Activated naive CD4-positive, alpha-beta T cell treated with anti-CD3 and anti-CD28 coated beads, Interleukin-2, amount 10 ng/mL, durations not matched to agents 7 days and 5 days (primary cell): ENCODE measurements at places on chromosomes 12 and 14.
A peak's percentile ranks its signal among the peaks of the same experiment; 100 is the strongest.

GRCh38 chr12:132836795-132837331, 8.2 kb upstream of the GOLGA3 start:
- peak overlapping the region; percentile 93 for H3K27ac ChIP-seq
- H3K4me1 ChIP-seq: peaks cover 53% of the 10 kb centered on the region
- H3K36me3 ChIP-seq: peaks cover 61% of the 10 kb centered on the region

- DNase-seq: no peak
- H3K27ac ChIP-seq: no peak overlapping the region
- peaks cover 36% of the 10 kb centered on the region for H3K36me3 ChIP-seq
- H3K27me3 ChIP-seq: no peaks in the 10 kb centered on the region
These were observed 21.9 kb downstream of the CNOT2 start for GRCh38 chr12:70265132-70265531.

DNA sequence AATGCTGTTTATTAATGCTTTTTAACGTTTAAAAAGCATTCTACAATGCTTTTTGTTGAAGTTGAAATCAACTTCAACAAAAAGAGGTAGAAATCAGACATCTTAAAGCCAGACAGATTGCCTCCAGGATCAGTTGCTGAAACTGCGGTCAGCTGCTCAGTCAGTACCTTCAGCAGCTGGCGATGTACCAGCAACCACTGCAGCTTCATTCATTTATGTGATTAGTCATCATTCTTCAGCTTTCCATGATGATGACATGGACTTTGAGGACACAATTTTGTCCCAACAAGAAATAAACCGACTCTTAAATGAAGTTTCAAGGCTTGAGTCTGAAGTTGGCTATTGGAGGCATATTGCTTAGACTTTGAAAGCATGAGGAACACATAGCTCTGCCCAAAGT, 31.5 kb upstream of the NUAK1 start:
- no peaks in the 10 kb centered on the region for H3K4me1 ChIP-seq
- no peaks in the 10 kb centered on the region for H3K36me3 ChIP-seq
- peaks cover 8% of the 10 kb centered on the region for H3K27me3 ChIP-seq

GRCh38 chr12:121980191-121980891, 41.3 kb upstream of the BCL7A start:
- no peak for DNase-seq
- no peak overlapping the region for H3K4me3 ChIP-seq
- H3K36me3 ChIP-seq: no peaks in the 10 kb centered on the region
- H3K27me3 ChIP-seq: peaks cover 38% of the 10 kb centered on the region
- H3K27ac ChIP-seq: no peak overlapping the region

GRCh38 chr14:56751471-56751870, 58.8 kb downstream of the OTX2 start:
- H3K36me3 ChIP-seq: no peaks in the 10 kb centered on the region
- no peak for DNase-seq
- no peaks in the 10 kb centered on the region for H3K4me1 ChIP-seq
- no peak overlapping the region for H3K4me3 ChIP-seq

DNA sequence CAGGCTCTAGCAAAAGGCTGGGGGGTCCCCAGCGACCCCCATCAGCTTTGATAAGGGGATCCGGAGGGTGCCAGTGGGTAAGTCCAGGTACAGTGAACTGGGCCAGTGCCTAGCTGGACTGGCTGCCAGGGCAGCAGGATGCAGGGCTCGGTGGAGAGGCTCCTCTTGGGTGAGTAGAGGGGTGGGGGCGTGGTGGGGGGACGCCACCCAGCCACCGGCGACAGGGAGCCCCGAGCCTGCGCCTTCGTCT, 171 bp downstream of the RAPGEF3 start:
- DNase-seq: no peak
- peak overlapping the region; percentile 22 for H3K4me3 ChIP-seq
- no peaks in the 10 kb centered on the region for H3K36me3 ChIP-seq
- peaks cover 69% of the 10 kb centered on the region for H3K27me3 ChIP-seq
- no peak overlapping the region for H3K27ac ChIP-seq
- peaks cover 22% of the 10 kb centered on the region for H3K4me1 ChIP-seq

GRCh38 chr14:55446127-55446736, 5.8 kb upstream of the TBPL2 start:
- H3K4me1 ChIP-seq: no peaks in the 10 kb centered on the region
- H3K27ac ChIP-seq: no peak overlapping the region
- H3K27me3 ChIP-seq: no peaks in the 10 kb centered on the region
- no peaks in the 10 kb centered on the region for H3K36me3 ChIP-seq
- no peak overlapping the region for H3K4me3 ChIP-seq
- DNase-seq: peak; percentile 67

- H3K36me3 ChIP-seq: peaks cover 2% of the 10 kb centered on the region
- peaks cover 97% of the 10 kb centered on the region for H3K27me3 ChIP-seq
- no peak overlapping the region for H3K4me3 ChIP-seq
- peak overlapping the region; percentile 73 for H3K27ac ChIP-seq
- H3K4me1 ChIP-seq: peaks cover 7% of the 10 kb centered on the region
These were observed 3.3 kb downstream of the NKX2-1 start for GRCh38 chr14:36516719-36517241.

DNA sequence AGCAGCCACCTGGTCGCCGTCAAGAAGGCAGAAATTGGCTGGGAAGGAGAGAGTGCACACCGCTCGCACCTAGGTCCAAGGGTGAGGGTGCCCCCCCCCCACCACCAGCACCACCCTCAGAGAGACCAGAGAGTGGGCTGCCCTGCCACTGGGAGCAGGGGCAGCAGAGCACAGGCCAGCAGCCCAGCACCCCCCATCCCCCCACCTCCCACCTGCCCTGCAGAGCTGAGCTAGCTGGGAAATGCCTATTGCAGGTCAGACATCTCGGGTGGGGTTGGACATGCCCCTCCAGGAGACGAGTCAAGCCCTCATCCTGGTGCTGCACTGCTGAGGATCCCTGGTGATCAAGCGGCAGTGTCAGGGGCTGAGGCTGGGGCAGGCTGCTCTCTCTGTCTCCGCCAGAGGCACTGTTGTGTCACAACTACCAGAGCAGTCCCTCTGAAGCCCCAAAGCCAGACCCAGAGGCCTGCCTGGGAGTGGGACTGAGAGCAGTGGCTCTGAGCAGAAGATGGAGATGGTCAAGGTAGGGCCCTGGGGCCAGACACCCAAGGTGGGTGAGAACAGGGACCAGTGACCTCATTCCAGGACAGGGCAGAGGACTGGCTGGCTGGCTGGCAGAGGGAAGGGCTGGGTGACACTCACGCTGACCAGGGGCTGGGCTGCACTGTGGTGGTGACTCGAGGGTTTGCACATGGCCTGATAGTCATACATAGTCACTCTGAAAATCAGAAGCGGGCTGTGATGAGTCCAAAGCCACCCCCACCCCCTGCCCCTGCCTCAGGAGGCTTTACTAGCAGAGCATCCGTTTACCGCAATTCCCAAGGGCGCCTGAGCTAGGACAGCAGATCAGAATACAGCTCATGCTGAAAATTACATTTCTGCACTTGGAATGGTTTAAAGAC, 19.7 kb upstream of the LRTM2 start:
- DNase-seq: no peak
- H3K27me3 ChIP-seq: peaks cover 15% of the 10 kb centered on the region
- H3K36me3 ChIP-seq: peaks cover 1% of the 10 kb centered on the region
- H3K4me1 ChIP-seq: peaks cover 12% of the 10 kb centered on the region
- no peak overlapping the region for H3K27ac ChIP-seq

GRCh38 chr12:98745578-98746391, 100.7 kb downstream of the APAF1 start:
- peak; percentile 33 for DNase-seq
- peak overlapping the region; percentile 67 for H3K4me3 ChIP-seq
- H3K27ac ChIP-seq: no peak overlapping the region
- H3K4me1 ChIP-seq: peaks cover 14% of the 10 kb centered on the region
- peaks cover 66% of the 10 kb centered on the region for H3K27me3 ChIP-seq

DNA sequence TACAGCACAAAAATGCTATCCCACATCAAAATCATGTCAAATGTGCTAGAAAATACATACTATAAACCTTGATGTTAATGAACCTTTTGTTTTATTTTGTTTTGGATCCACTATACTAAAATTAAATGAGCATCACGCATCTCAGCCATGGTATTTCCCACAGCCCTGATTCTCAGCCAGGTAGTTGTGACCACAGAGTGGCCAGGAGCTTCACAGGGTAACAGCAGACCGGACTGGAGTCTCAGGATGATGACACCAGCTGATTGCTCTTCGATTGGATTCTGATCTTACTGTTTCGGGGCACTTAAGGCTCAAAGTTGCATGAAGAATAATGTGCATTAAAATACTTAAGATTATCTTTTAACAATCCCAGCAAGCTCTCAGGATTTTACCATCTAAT, 134.8 kb downstream of the FOXN3 start:
- H3K4me3 ChIP-seq: no peak overlapping the region
- H3K36me3 ChIP-seq: peaks cover 31% of the 10 kb centered on the region
- H3K27me3 ChIP-seq: no peaks in the 10 kb centered on the region
- no peak for DNase-seq

DNA sequence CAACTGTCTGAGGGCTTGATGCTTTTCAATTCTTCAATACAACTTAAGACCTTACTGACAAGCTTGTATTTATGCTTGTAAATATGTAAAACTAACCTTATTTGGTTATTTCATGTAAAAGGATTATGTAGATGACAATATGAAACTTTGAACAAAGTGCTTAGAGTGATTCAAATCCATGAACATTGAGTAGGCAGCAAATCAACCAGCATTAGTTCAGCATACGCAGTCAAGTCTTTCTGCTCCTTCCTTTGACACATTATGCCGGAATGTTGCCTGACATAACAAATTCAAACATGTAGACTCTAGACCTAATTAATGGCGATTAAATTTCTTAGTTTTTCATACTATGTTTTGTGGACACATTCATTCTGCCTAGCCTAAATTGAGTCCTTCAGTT, 105.2 kb downstream of the FGD4 start:
- no peak for DNase-seq
- no peak overlapping the region for H3K4me3 ChIP-seq
- no peaks in the 10 kb centered on the region for H3K36me3 ChIP-seq
- H3K4me1 ChIP-seq: no peaks in the 10 kb centered on the region
- no peak overlapping the region for H3K27ac ChIP-seq

- no peaks in the 10 kb centered on the region for H3K36me3 ChIP-seq
- DNase-seq: no peak
- H3K4me1 ChIP-seq: no peaks in the 10 kb centered on the region
- no peaks in the 10 kb centered on the region for H3K27me3 ChIP-seq
These were observed 789.5 kb downstream of the DIO2 start for GRCh38 chr14:79421811-79422210.

DNA sequence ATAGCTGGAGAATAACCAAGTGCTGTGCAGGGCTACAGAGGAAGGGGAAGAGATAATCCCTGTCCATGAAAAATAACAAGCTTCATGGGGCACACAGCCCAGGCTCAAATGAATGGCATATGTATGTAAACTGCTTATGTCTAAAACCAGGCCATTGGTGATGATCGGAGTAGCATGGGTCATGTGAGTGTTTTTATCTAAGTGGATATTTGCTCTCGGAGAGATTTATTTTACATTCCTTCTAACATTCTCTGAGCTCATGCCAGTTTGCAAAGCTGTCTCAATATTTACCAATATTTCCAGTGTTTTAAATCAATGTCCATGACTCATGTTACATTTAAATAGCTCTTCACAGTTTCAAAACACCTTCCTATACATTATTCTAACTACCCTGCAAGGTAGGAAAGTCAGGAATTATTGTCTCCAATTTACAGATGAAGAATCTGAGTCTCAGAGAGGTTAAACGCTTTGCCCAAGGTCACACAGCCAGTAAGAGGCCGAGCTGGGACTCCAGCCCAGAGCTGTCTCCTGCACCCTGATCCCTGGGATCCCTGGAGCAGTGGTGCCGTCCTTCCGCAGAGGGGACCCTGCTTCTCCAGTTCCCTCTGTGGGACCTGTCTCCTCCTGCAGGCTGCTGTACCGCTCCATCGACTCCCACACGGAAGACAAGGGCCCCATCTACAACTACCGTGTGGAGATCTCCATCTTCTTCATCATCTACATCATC, 186.7 kb upstream of the FKBP4 start:
- DNase-seq: no peak
- H3K36me3 ChIP-seq: no peaks in the 10 kb centered on the region
- no peaks in the 10 kb centered on the region for H3K4me1 ChIP-seq
- no peak overlapping the region for H3K27ac ChIP-seq

DNA sequence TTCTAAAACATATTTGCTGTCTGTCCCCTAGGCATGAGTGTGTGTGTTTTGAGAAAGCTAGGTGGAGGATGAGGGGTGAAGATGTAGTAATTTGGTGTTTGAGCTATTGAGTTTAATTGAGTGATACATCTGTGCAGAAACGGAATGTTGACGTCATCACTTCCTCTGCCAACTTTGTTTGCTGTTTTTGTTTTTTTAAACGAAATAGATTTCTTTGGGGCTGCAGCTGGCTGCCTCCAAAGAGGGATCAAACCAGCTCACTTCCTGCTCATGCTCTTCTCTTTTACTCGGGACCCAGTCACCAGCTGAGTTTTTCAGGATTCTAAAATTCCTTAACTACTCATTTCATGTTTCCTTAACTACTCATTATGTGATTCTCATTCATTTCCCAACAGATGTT, 19.5 kb upstream of the CRACR2A start:
- H3K27me3 ChIP-seq: no peaks in the 10 kb centered on the region
- H3K4me3 ChIP-seq: no peak overlapping the region
- no peak for DNase-seq
- H3K27ac ChIP-seq: peak overlapping the region; percentile 3

DNA sequence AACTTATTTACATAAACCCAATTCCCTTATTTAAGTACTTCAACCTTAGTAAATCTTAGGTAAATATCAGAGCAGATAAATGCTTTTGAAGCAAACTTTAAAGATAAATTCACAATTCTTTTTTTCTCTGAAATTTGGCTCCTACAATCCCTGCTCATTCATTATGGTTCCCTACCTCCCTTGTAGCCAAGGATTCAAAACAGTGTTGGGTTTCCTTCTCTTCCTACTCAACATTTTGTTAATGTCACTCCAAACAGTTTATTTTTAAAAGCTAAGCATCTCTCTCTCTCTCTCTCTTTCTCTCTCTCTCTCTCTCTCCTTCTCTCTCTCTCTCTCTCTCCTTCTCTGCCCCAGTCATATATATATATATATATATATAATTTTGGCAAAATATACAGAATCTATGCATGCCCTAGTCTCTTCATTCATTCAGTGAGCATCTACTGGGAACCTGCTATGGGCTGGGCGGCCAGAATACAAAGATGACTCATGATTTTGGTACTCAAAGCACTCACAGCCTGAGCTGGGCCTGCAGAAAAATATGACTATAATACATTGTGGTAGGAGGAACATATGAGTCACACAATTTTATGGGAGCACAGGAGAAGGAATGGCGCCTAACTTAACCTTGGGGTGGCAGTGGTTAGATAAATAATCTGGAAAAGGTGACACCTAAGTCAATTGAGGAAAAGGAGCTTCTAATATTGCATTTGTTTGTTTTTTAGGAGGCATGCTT, 123.7 kb upstream of the DHRS4 start:
- H3K4me3 ChIP-seq: no peak overlapping the region
- DNase-seq: no peak
- H3K27ac ChIP-seq: no peak overlapping the region
- H3K4me1 ChIP-seq: peaks cover 2% of the 10 kb centered on the region
- no peaks in the 10 kb centered on the region for H3K36me3 ChIP-seq
